ENCODE measurements at places on chromosomes 2 and 18.

- no peak for DNase-seq
These were observed 134.3 kb downstream of the ACKR3 start for GRCh38 chr2:236703906-236704305.

DNA sequence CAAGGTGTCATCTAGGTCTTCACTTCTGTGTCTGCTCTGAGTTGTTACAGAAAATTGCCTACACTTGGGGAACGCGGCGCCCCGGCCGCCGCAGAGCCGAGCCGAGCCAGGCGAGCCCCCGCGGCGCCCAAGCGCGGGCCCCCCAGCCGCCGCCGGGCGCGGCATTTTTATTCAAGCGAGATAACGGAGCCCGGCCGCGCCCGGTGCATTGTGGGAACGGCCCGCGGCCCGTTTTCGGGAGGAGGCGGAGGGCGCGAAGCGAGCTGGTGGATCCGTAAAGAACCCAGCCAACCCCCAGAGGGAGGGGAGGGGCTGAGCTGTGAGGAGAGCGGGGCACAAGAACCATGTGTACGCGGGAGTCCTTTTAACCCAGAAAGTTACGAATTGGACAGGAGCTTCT is 191.8 kb downstream of the FTCDNL1 start:
- peak; percentile 64 for DNase-seq

DNA sequence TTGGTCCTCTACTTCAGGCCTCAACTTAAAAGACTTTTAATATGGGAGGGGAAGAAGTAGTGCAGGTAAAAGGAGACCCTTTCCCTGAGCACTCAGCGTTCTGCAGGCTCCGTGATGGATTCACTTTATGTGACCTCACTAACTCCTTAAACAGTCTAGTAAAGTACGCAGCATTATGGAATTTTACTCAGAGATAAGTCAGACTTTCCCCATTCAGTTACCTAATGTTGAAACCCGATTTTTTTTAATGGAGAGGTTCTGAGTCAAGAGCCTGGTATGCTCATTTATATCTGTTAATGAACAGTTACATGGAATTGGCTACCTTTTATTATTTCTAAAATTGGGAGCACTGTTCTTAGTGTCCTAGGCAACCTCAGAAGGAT is 34.1 kb downstream of the RASGRP3 start:
- DNase-seq, result no peak

GRCh38 chr2:99776906-99777646 is 287.3 kb upstream of the REV1 start:
- no peak for DNase-seq

DNA sequence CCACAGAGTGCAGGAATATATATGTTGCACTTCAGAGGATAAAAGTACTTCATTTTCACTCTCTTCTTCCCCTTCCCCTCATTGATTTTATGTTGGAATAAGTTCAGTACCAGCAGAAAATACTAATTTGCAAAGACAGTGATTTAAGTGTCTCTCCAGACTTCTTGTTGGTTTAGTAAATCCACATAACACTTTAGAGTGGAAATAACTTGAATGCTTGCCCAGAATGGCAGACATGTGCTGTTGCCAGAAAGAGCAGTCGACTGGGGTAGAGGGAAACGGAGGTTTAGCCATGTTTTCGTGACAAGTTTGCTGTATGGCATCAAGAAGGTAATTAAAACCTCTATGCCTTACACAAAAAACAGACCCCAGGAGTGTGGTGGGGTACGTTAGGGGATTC is 246.0 kb upstream of the CXCR4 start:
- peak; percentile 49 for DNase-seq

DNA sequence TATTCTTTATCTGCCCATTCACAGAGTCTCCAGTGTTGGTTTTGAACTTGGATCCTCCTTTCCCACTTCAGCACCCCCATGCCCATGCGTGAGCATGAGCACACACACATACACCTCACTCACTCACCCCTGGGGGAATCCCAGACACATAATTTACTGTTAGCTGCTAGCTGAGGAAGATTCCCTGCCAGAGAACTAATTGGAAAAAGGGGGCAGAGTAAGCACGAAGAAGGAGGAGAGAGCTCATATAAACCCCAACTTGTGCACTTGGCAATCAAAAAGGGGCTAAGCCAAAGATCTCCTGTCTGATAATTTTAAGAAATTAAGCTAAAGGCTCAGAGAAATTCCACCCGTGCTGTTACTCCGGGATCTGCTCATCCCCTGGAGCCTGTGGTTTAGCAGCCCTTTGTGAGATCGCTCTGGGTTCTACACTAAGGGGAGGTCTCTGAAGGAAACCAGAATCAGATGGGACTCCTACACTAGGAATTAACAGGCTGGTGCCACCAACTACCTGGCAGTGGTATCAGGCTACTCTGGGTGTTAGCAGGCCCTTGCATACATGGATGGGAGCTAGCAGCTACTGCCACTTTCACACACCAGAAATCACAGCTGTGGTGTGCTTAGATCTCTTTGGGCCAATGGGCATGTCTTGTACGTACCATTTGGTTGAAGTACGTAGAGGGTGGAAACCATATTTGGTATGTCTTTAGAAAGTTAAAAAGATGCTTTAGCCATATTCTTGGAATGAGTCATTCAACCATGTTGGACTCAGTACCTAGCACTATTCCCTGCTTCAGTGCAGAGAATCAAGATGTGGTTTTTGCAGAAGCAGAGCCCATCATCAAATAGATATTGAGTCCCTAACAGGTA is 95.6 kb upstream of the SLC14A2 start:
- DNase-seq, result no peak

DNA sequence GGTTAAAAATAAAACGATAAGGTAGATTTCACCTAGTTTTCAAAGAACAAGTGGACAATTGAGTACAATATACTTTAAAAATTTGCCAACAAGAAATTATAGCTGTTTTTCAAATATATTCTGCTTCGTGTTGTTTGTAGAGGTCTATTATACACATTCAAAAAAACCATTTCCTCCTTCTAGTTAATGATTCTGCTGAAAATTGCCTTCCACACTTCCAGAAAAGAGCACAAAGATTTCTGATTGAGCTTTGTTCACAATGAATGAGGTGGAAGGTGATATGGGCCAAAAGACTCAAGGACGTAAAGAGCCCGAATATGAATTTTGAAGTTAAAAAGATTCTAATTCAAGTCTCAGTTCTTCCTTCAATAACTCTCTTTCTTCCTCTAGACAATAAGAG is 277.0 kb upstream of the SESTD1 start:
- DNase-seq, result no peak

DNA sequence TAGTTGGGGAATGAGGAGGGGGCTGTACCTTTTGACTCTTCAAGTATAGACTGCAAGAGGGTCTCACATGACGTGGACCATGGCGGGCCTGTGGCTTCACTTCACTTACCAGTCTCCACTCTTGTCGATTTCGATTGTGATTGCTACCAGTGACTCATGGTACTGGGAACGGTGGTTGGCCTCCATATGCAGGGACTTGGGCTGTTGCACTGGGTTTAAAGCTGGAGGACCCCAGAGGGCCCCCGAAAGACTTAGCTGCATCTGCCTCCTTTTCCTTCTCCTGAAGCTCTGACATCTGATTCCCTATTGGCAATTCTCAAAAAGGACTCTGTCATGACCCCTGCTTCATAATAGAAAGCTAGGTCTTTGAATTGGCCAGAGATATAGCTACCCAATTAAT is 43.4 kb downstream of the HK2 start:
- DNase-seq, result no peak

GRCh38 chr18:49172246-49172645 is 221.5 kb upstream of the SMAD7 start:
- no peak for DNase-seq

DNA sequence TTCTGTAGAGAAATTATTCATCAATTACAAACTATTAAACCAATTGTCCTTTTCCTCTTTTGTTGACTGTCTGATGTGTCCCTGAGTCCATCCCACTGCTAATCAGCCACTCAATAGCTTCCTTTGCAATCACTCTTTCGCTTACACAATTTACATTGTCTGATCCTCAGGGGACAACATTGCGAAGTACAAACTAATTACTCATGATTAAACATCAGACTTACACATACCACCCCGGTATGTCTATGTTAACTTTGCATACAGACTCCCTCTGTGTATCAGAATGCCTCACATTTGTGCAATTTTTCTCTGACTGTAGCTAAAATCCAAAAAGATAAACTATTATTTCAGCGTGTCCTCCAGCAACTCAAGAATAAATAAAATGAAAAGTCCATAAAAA is 264.4 kb upstream of the REV1 start:
- DNase-seq, result no peak

GRCh38 chr2:62477573-62477972 is 28.4 kb downstream of the TMEM17 start:
- no peak for DNase-seq

DNA sequence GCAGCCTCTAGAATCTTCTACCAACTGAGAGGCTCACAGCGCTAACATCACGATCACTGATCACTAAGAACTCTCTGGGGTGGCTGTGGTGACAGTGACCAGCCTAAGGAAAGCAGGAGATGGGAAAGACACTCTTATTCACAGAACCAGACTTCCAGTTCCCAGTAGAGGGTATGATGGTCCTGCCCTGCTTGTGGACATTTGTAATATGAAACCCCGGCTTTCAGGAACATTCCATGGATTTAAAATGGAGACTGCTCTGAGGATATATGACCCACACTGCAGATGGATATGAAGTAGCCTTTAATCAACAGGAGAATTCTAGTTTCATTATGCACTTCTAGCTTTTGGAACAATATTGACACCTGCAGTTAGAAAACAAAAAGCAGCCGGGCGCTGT is 131.8 kb downstream of the AFF3 start:
- DNase-seq, result no peak

- no peak for DNase-seq
These were observed 66.5 kb downstream of the EPG5 start for GRCh38 chr18:45900623-45901022.

- no peak for DNase-seq
These were observed 559.9 kb upstream of the ID2 start for GRCh38 chr2:8121826-8122513.

DNA sequence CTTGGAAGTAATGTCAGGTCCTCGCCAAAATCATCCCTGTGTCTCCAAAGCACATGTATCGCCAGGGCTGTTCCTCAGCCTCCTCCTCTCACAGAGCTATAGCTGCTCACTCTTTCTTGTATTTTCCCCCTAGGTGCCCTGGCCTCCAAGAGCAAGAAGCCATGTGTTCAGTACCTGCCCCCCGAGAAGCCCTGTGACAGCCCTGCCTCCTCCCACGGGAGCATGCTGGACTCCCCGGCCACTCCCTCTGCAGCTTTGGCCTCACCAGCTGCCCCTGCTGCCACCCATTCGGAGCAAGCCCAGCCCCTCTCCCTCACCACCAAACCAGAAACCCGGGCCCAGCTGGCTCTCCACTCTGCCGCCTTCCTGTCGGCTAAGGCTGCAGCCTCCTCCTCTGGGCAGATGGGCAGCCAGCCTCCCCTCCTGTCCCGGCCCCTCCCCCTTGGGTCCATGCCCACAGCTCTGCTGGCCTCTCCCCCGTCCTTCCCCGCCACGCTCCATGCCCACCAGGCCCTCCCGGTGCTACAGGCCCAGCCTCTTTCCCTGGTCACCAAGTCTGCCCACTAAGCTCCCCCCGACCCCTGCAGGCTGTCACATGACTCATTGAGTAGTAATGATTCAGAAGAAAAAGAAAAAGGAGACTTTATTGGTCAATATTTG is 18.8 kb downstream of the TGOLN2 start:
- peak; percentile 79 for DNase-seq

DNA sequence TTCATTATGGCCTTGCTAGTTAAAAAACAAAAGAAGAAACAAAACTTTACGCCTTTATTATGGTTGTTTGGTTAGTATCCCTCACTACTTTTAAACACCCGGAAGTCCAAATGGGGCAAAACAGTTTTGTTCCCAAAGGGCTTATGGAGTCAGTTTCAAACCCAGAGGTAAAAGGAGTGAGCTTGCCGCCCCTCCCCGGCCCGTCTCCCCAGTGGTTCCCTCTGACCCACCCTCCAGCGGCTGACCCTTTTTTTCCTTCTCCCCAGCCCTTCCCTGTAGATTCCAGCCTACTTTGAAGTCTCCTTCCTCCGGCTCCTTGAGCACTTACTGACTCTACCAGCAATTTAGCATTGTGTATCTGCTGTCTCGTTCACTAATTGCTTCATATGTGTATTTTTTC is 209.2 kb downstream of the ICOS start:
- peak; percentile 32 for DNase-seq

DNA sequence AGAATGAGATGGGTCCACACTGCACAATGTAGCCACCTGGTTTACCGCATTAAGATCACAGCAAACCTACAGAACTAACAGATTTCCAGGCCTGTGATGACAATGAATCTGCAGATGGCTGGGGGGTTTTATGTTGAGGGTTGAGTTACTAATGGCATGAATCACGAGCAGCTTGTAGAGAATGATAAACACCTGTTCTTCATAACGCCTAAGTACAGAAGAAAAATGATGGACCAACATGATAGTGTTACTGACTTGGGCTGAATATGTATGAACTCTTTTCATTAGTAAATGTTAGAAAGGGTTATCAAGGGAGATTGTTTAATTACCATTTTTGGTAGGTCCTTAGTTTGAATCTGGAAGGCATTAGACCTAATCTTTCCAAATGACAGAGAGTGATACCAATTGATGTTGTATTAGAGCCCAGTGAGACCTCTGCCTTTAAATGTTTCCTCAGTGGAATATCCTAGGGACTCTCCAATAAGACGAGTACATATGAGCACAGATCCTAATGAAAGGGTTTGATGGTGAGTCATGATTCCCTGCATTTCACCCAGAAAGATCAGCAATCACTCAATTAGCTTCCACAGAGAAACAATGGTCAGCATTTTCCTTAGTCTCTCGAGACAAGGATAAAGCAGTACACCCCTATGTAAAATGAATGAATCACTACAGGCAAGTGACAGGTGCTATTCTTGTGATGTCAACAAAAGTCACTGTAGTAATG is 243.8 kb downstream of the DLGAP1 start:
- no peak for DNase-seq

- DNase-seq, result no peak
These were observed 88.2 kb upstream of the GLI2 start for GRCh38 chr2:120647487-120647886.

DNA sequence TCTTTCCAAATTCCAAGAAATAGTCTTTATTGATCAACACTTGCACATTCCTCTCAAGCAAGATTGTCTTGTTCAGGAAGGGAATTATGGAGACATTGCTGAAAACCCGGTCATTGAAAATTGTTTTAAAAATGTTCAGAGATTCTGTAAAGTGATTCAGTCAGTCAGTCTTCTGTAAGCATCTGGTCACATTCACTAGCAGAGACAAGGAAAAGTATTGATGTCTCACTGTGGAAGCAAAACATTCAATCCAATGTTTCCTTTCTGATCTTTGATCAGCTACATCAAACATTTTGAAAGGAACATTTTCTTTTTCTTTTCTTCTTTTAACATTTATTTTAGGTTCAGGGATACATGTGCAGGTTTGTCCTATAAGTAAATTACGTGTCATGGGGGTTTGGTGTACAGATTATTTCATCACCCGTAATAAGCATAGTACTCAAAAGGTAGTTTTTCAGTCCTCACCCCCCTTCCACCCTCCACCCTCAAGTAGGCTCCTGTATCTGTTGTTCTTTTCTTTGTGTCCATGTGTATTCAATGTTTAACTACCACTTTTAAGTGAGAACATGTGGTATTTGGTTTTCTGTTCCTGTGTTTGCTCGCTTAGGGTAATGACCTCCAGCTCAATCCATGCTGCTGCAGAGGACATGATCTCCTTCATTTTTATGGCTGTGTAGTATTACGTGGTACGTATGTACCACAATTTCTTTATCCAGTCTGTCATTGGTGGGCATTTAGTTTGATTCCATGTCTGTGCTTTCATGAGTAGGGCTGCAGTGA is 61.2 kb downstream of the CTNNA2 start:
- DNase-seq, result no peak

Measured in muscle of leg (tissue), 16 donors.